ENCODE measurements at places on chromosomes 5 and 9.

DNA sequence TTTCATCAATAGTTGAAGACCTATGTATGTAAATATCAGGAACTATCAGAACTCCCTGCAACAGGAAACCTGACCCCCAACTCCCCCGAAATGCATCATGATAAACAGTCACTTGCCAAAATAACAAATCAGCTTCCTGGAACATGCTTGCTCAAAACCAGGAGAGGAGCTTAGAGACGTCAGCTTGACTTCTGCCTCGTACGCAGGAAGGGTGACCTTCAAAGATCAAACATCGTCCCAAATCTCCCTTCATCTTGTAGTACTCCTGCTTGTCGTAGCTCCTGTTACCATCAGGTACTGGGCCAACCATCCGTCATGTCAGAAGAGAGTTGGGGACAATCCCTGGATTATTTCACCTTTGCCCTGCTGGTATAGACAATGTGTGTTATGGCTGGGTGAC, 396.1 kb downstream of the GADD45G start:
- no peak for DNase-seq

DNA sequence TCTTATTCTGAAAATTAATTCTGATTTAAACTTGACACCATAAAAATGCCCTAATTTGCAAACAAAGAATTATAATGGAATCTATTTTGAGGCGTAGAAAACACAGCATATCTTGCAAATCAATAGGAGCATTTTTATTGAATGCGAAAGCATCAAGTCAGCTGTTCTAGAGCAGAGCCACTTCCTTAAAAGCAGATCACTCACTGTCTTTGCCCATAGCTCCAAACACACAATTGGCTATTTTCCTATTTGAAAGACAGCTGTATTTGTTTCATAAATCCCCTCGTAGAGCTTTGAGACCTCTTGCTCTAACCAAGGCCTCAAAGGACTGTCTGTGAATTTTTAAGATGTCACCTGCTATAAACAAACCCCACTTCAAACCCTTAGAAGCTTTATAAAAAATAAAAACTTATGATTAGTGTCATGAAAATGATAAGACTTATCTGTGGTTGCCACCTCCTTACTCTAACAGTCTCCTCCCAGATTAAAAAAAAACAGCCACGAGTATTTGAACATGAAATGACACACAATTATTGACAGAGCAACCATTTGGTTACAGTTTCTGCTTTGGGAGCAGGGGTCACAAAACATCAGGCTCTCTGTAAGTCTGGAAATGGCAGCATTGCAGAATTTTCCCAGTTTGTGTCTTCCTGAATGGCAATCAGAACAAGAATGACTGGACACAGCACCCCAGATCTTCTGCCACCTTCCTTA, 75.6 kb upstream of the RASEF start:
- no peak for DNase-seq

GRCh38 chr9:130830231-130830760, 4.8 kb upstream of the ABL1 start:
- no peak for DNase-seq

DNA sequence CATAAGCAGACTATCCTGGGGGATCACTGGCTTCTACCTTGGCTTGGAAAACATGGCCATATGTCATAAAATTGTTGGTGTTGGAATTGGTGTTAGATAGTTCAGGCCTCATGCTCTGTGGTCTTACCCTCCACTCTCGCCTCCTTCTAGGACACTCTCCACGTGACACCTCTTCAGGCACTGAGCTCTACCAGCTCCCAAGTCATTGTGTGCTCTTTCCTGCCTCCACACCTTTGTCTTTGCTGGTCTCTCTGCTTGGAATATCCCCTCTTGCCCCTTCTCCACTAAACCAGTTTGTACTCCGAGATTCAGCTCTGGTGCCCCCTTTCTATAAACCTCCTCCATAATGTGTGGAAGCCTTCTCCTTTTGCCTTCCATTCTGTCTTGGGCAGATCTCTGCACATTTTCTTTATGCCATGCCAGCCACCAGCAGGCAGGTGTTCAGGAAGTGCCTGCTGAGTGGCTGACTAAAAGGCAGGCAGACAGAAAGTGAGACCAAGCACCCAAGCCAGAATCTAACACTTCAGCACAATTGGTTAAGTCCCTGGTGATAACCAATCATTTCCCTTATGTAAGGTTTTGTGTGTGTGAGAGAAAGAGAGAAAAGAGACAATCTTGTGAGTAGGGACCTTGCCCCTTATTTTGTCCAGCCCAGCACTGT, 37.7 kb downstream of the SAR1B start:
- no peak for DNase-seq

GRCh38 chr5:139635606-139636206, 12.4 kb upstream of the CXXC5 start:
- peak; percentile 93 for DNase-seq

DNA sequence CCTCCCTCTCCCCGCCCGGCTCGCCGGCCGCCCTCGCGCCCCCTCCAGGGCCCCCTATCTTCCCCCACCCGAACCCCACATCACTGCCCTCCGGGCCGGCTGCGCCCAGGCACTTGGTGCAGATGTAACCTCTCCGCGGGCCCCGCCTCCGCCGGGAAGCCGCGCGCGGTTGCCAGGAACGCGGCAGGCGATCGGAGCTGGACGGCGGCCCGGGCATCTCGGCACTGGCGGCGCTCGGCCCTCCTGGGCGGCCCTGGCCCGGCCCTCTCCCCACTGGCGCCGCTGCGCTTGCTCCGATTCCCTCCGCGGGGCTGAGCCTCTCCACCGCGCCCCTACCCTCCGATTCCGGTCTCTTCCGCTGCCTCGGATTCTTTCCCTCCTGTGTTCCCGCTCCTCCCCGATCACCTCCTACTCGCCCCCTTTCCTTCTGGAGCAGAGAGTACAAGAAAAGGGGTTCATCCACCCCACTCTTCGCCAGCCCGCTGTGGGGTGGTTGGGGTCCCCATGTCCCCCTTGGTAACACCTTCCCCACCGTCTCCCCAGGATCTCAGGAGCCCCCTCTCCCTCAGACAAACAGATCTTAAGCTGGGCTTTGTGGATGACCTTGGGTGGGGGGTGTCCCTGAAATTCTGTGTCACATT, 70.6 kb downstream of the C9orf50 start:
- DNase-seq: peak; percentile 62

DNA sequence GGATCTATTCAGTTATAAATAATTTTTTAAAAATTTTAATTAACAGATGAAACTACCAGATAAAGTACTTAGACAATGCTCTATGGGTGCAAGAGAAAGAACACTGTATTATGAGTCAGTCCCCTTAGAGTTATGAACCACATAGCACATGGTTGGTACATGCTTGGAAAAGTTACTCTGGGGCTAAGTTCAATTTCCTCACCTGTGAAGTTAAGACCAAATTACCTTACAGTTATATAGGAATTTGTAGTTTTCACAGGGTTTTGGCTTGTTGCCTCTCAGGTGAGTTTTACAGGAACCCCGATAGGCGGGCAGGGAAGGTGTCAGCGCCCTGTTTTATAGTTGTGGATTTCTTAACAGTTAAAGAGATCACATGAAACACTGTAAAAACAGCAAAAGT, 1.2 kb downstream of the PANK3 start:
- DNase-seq: peak; percentile 67

DNA sequence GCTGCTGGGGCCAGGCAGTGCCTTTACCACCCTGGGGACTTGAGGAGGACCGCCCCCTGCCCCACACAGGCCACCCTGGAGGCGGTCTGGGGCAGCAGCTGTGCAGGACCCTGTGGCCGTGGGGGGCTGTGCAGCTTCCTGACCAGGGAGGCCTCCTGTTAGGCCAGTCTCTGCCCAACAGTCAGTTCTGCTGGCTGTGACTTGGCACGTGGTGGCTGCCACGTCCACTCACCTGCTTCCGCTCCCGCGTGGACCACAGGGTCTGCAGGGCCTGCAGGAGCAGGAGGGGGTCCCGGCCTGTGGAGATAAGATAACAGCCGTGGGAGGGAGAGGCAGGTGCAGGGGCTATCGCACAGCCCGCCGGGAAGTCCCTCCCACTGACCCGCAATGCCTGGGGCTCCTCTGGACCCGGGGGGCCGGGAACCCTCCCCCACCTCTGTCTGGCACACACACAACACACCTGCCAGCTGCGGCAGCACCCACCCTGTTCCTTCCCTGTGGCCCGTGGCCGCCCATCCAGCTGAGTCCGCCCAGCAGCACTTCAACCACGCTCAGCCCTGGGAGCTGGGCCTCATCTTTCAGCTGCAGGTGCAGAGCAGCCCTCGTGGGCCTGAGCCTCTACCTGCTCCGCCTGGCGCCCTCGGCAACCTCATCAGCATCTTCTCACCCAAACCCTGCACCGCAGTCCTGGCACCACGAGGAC, 39.7 kb downstream of the EXD3 start:
- DNase-seq: no peak

DNA sequence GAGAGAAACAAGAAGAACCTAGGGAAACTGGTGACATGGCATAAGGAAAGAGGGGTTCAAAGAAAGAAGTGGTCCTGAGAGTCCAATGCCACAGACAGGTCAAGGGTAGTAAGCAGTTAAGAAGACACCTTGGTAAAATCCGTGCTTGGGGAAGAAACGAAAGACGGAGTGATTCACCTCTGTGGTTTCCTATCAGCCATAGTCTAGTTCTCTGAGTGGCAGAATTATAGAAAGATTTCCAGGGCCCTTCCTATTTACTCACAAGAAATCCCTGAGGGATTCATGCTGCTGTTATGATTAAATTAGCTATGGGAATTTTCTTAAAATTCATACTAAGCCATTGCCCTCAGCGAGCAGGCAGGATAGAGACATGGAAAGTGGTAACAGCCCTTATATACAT, 31.7 kb downstream of the IL33 start:
- no peak for DNase-seq

DNA sequence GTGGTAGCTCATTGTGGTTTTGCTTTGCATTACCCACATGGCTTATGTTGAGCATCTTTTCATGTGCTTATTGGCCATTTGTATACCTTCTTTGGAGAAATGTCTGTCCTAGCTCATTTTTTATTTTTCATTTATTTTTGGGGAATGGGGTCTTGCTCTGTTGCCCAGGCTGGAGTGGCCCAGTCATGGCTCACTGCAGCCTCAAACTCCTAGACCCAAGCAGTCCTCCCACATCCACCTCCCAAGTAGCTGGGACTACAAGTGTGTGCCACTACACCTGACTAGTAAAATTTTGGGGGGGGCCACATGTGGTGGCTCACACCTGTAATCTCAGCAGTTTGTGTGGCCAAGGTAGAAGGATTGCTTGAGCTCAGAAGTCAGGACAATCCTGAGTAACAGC, 77.4 kb downstream of the UBE2R2 start:
- no peak for DNase-seq

DNA sequence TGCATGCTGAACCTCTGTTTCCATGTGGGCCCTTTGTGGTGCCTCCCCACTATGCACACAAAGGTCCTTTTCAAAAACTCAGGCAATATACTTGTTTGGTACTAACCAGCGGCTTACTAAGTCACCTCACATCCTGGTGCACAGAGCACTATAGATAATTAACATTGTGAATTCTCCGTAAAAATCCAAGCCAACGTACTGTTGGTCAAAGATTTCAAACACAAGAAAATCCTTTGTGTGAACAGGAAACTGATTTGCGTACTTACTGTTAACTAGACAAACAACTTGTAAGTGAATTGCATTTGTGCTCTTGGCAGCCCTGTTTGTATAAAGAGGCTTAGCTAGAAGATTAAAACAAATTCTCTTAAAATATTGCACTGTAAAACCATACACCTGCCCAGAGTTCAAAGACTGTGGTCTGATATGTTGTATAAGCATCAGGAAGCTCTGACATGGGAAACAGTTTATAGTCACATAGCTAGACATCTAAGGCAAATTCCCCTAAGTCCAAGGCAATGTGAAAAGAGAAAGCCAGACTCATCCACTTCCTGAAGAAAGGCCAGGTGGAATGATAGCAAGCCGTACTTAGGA, 125.0 kb upstream of the SLC12A2 start:
- DNase-seq: no peak
